KBM-7 (cell line): ENCODE measurements at places on chromosomes 5 and 9.

DNA sequence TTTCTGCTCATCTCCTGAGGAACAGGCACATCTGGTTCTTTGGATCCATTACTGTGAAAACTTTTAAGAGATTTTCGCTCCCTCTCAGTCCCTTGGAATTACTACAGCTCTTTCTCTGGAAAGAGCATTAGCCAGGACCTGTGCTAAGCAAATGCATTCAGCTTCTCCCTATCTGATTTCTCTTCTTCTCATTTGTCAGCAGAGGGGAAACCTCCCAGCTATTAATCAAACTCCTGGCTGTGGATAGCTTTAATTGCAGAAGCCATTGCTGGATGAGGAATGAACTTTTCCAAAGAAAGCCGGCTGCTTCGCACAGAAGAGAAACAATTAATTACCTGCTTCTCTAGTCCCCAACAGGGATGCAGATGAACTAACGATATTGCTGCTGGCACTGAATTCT is 37.9 kb downstream of the TLR4 start:
- DNase-seq: no peak

- DNase-seq: no peak
These were observed 65.4 kb upstream of the WWC1 start for GRCh38 chr5:168226012-168226411.

DNA sequence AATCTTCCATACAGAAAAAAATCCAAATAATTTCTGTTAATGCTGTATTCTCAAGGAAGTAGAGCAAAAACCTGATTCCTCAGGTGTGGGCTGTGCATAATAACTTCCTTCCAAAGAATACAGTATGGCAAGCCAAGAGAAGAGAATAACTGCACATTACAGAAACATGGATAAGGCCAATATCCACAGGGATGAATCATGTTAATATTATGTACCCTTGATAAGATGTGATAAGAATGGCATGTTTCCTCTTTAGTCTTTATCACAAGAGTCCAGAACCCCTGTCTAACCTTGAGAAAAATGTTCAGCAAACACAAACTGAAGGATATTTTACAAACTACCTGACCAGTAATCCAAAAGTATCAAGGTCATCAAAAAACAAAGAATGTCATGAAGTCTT is 795.8 kb downstream of the SEMA5A start:
- no peak for DNase-seq

- DNase-seq: no peak
These were observed 21.1 kb downstream of the PITX1 start for GRCh38 chr5:135012951-135013391.

- no peak for DNase-seq
These were observed 220.2 kb downstream of the AUH start for GRCh38 chr9:91141407-91141965.

DNA sequence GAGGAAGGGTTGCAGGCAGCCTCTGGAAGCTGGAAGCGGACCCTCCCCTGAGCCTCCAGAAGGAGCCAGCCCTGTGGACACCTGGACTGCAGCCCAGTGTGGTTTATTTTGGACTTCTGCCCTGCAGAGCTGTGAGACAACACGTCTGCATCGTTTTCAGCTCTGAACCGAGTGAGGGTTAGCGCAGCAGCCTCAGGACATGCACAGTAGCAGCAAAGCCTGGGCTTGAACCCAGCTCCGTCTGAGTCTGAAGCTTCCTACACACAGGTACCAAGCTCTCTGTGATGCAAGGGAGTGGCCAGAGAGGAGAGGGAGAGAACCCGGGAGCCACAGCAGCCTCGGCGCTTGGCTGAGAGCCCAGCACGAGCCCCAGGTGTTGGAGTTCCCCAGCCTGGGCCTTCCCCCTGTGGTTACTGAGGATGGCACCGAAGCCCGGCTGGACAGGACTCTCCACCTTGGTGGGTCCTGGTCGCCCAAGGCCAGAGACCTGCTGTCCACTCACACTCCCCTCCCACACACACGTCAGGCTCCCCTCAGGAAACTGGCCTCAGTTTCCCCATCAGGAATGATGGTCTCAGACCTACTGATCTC is 128.2 kb downstream of the OLFM1 start:
- no peak for DNase-seq

GRCh38 chr5:124707520-124707919 is 38.9 kb downstream of the ZNF608 start:
- DNase-seq: no peak

DNA sequence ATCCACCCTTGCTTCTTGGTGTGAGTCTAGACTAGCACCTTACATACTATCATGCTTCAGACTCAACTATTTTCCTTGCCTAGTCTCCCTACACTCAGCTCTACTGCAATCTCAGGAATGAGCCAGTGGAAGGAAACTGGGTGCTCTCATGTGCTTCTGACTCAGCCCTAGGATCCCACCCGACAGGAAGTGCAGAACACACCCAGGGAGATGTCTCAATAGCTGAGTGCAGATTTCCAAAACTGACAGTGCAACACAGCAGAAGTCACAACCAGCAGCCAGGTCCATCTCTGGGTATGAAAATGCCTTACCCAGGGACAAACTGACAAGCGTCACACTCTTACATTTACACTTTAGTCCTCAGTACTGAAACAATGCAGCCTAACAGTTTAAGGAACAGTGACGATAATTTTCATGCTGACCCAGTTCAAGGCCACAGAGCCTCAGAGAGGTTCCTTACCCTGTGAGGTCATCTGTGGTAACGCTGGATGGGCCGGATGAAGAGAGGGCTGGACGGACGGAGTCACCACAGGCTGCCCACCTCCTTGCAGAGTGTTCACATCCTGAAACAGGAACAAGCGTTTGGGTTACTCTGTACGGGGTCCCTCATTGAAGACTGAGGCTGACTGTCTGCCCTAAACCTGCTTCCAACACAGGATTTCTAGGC is 33.0 kb downstream of the FKBP15 start:
- no peak for DNase-seq

DNA sequence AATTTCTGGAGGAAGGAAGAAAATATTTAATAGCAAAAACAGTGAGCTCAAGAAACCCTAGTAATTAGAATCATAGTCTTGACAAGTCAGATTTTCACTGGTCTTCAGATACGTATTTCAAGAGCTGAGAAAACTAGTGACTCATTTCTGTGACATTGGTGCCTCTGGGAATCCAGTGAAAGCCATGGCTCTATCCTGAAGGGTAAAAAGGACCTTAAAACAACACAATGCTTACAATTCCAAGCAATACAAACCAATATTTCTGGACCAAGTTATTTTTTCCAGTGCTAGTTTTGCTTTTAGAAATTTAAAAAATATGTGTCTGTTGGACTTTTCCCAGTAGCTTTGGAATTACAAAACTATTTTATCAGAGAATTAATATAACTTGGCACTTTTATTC is 140.3 kb downstream of the LPAR1 start:
- DNase-seq: no peak

DNA sequence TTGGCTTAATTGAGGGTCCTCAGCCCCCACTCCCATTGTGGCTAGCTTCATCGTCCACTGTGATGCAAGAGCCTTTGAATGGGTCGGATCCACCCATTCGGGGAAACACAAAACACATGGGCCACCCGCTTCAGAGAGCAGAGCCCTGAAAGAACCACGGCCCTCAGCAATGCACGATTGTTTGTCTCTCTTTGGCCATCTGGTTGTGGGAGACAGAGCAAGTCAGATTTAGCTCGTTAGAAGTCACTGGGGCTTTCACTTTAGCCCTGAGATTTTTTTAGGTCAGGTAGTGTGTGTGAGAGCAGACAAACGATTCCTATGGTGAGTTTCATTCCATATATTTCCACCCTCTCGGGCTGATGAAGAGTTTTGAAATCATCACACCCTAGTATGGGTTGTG is 12.9 kb upstream of the COL15A1 start:
- DNase-seq: no peak

- no peak for DNase-seq
These were observed 43.7 kb upstream of the RFX3 start for GRCh38 chr9:3569529-3569928.

DNA sequence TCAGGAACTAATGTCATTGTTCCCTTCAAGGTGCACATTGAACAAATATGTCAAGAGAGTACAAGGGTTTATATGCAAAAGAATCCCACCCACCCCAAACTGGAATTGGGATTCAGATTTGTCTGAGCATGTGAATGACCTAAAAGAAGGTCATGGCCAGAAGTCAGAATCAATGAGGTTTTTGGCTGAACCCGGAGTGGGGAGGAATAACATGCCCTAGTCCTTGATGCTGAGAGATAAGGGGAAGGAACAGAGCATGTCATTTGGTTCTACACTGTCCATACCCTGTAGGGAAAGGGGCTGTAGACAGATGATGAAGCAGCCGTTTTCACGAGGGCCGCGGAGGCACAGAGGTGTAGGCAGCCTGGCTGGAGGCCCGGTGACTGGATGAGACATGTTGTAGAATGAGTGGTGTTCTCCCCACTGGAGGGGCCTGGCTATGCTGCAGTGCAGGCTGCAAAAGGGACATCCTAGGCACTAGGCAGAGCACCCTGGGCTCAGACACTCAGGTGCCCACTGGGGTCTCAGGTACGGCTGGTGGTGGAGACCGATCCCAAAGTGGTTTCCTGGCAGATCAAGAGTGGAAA is 65.9 kb downstream of the ZFAND5 start:
- no peak for DNase-seq

GRCh38 chr9:89807101-89807395 is 202.2 kb downstream of the GADD45G start:
- no peak for DNase-seq

GRCh38 chr5:848671-849111 is 2.1 kb downstream of the ZDHHC11 start:
- DNase-seq: no peak

GRCh38 chr5:175640106-175640775 is 17.6 kb upstream of the HRH2 start:
- no peak for DNase-seq

- DNase-seq: peak; percentile 48
These were observed 47.1 kb upstream of the POU4F3 start for GRCh38 chr5:146291421-146292074.

- no peak for DNase-seq
These were observed 33.8 kb upstream of the ORM1 start for GRCh38 chr9:114289106-114289505.

GRCh38 chr5:112238473-112238872 is 180.6 kb downstream of the EPB41L4A start:
- DNase-seq: no peak

GRCh38 chr9:131618071-131618479 is 72.8 kb downstream of the PRRT1B start:
- peak; percentile 32 for DNase-seq

GRCh38 chr9:34256104-34256503 is 73.0 kb downstream of the KIF24 start:
- DNase-seq: no peak

DNA sequence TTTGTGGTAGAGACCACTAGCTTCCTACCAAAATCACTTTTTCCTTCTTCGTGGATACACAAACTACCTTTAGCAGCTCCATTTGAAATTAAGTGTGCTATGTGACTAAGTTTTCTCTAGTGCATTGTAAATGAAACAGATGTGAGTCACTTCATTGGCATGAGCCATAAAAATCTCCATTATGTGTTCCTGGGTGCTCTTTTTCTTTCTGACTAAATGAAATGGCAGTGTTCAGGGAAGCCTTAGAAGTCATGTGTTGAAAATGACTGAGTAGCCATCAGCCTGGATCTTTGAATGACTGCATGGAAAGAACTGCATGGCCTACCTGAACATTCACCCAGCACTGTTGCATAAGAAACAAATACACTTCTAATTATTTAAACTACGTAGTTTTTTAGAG is 107.9 kb downstream of the NDUFAF2 start:
- no peak for DNase-seq

DNA sequence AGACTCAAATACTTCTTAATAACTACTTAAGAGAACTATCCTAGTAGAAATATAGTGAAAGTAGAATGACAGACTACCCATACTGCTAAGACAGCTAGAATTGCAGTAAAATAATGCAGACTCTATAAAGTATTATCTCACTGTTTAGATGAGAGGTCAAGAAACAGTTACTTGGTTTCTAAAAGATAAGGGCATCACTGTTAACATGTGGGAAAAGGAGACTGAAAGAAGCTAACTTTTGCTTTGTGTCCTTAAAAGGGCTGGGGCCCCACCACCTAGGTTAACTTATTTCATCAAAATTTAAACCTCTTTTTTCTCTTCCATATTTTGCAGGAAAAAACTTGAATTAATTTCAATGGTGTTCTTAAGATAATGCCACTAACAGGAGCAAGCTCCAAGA is 204.3 kb downstream of the CNTLN start:
- DNase-seq: no peak

DNA sequence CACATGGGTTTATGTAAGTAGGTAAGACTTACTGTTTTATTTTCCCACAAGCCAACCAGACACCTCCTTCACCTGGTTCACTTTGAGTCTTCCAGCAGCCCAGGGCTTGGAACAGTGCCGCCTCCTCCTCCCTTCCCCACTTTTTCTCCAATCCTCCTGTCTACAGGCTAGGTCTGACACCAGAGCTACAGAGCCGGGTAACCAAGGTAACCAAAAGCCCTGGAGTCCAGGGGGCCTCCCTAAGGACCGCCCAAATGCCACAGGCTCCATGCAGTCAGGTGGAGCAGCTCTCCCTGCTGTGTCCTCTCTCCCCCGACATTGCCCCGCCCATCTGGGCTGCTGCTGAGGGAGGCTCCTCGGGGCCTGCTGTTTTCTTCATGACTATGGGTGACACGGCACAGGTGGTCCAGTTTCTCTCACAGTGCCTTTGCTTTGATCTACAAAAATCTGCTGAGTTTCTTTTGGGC is 138.0 kb upstream of the EFNA5 start:
- DNase-seq: no peak

GRCh38 chr9:113599646-113600022 is 136.1 kb downstream of the RGS3 start:
- DNase-seq: no peak
